Stimulated activated CD4-positive, alpha-beta T cell treated with anti-CD3 and anti-CD28 coated beads, Interleukin-15, amount 100 ng/mL, for 24 hours (primary cell): ENCODE measurements at places on chromosomes 16 and 17.

- no peak for DNase-seq
Observed at GRCh38 chr16:72940886-72941285, 107.0 kb downstream of the ZFHX3 start.

DNA sequence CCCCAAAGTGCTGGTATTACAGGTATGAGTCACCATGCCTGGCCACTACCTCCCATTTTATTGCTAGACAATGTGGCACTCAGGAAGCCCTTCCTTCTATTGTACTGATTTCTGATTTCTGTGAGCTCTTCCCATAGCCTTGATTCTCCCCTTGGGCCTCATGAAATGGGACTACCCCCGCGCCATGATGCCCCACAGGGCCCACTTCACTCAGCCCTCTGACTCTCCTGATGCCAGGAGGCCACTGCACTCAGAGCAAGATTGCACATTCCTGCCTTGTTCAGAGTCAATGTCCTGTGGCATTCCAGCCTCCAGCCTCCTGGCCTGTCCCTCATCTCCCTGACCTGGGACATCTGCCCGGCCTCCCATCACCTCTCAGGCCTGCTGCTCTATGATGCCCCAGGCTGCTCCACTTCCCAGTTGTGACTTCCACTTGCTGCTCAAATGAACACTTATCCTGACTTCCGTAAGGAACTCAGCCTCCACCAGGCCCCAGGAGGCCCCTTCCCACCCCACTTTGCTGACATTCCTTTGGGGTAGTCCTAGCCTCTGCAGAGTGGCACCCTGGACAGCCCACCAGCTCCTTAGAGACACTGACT is 66.6 kb upstream of the KSR1 start:
- no peak for DNase-seq

DNA sequence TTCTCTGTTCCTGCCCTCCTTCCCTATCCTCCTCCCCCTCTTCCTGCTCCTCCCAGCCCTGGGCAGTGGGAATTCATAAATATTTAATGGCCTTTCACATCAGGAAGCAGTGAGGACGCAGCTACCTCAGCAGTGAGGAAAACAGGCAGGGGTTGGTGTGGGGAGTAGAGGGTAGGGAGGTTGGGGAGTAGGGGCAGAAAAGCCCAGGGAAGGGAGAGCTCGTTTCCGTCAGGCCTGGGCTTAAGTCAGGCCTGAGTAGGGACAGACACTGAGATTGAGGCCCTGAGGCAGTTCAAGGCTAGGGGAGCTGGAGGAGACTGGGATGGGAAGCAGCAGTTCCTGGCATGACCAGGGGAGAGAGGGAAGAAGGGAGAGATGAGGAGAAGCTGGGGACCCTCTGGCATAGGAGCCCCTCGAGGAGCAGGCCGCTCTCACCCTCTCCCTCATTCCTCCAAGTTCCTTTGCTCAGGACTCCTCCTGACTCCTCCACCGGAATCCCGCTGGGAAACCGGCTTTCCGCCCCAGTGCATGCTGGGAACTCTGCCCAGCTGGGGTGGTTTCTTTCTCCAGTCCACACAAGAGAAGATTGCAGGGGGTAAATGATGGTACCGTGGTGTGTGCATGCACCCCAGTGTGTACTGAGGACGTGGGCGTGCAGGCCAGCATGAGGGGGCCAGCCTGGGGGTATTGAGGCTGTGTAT is 6.2 kb downstream of the SAMD14 start:
- no peak for DNase-seq

DNA sequence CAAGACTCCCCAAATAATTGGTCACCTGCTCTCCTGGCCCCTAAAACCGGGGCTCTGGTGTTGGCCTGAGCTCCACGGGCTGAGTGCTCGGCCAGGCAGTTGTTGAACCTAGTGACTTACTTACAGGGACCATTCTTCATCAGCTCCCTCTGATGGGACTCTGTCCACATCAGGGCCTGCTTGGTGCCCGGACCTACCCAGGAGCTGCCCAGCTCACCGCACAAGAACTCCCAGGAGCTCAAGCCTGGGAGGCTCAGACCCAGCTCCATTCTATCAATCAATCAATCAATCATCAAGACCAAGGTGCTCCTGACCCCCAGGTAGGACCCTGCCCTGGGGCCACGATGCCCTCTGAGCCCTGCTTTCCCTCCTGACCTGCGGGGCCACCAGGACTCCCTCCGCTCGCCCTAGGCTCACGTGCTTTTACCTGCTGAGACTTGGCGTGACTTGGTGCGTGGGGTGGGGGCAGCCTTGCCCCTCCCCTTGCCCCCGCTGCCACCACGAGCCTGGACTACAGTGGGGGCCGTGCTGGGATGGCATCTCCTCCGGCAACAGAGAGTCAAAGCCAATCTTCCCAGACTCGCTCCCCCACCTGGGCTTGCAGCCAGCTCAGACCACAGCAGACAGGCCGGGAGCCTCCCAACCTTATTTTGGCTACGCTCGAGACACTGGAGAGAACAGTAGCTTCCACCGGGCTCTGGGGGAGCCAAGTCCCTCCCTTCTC is 15.7 kb downstream of the IL34 start:
- DNase-seq: no peak

DNA sequence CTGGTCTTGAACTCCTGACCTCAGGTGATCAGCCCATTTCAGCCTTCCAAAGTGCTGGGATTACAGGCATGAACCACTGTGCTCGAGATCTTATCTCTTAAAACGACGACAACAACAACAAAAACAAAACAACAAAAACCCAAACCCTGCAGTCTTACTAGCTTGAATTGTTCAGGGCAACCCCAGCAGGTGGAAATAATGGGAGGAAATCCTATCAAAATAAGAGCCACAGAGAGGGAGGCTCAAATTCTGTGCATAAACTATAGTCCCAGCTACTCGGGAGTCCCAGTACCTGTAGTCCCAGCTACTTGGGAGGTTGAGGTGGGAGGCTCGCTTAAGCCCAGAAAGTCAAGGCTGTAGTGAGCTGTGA is 16.5 kb upstream of the ATP6V0A1 start:
- no peak for DNase-seq

- no peak for DNase-seq
Observed at GRCh38 chr16:3948378-3948995, 68.0 kb upstream of the CREBBP start.

DNA sequence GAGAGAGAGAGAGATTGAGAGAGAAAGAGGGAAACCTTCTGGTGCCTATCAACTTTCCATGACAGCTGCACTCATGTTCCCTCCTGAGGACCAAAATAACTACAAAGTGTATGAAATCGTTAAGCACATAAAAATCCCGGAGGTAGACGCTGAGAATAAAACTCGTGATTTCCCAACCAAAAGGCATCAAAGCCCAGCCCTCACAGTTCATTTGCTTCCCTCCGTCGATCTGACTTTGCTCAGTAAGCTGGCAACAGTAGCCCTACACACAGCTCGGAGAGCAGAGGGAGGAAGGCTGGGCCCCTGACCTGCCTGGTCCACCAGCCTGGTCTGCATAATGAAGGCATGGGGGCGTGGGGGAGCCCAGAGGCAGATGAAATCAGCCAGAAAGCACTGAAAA is 273.9 kb upstream of the ZFHX3 start:
- no peak for DNase-seq

GRCh38 chr16:78638371-78638770 is 538.9 kb downstream of the WWOX start:
- DNase-seq: no peak

DNA sequence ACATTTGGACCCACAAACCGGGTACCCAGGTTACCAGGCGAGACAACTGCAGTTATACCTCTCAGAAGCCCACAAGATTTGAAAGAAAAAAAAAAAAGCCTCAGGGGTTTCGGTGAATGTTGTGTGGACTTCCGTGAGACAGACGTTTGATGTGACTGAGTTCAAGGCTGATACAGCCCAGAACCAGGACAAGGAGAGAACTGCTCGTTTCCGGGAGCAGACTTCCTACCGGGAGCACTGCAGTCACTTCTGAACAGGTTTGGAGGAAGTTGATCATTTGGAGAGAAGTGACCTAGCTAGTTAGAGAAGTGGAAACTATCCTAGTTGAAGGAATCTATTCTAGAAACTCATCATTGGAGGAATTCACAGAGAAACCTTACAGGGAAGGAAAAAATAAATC is 847 bp downstream of the CKLF start:
- DNase-seq: peak; percentile 14

- DNase-seq: no peak
Observed at GRCh38 chr16:65200857-65201256, 79.0 kb upstream of the CDH11 start.

DNA sequence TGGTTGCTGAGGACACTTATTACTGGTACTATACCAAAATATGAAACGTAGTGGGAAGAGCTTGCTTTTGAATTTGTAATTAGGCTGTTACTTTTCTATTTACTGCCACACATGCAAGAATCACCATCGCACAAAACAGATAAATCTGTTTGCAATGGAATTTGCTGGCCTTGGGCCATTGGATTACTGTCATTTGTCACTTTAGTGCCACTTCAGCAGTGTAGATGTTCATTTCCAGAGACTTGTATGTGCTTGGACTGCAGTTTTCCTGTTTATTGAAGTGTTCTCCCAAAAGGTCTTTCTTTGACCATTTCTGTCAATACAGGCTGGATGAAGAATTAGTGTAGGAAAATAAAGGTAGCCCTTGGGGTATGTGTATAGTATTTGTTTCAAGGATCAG is 4.5 kb downstream of the USP10 start:
- no peak for DNase-seq

- no peak for DNase-seq
Observed at GRCh38 chr16:61780161-61780560, 256.1 kb downstream of the CDH8 start.

GRCh38 chr17:78438694-78439325 is 60.4 kb downstream of the PGS1 start:
- DNase-seq: no peak

- DNase-seq: peak; percentile 69
Observed at GRCh38 chr16:15650698-15651171, 690 bp downstream of the NDE1 start.

DNA sequence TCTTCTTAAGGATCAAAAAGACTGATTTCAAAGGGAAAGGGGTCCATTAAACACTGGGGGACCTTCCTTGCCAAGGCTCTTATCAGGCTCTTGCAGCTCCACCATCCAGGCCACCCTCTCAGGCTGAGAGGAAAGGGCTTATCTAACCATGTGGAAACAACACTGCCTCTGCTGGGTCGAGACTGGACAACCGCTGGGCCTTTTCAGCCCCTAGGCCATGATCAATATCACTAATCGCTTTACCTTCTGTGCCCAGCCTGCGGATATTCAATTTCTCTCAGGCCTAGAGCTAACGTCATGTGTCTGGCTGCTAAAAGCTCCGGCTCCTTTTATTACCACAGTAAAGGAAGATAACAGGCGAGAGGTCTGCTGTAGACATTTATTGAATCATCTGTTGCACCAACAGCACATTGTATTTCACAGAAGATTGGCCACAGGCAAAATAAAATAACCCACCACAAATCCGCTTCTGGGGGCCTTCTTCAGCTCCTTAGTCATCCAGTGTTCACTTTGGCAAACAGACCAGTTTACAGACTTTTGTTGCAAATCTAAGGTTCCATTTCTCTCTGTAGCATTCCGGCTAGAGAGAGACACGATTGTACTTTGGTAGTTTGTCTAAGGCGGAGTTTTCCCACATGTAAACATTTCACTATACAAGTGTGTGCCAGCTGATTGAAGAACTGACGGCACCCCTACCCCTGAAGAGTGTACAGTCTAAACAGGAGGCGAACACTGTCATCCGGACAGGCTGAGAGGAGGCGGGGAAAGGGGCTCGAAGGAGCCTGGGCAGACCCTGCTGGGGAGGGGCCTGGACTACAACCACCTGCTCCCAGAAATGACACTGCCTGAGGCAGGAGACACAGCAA is 13.9 kb downstream of the CYB561 start:
- DNase-seq: no peak

DNA sequence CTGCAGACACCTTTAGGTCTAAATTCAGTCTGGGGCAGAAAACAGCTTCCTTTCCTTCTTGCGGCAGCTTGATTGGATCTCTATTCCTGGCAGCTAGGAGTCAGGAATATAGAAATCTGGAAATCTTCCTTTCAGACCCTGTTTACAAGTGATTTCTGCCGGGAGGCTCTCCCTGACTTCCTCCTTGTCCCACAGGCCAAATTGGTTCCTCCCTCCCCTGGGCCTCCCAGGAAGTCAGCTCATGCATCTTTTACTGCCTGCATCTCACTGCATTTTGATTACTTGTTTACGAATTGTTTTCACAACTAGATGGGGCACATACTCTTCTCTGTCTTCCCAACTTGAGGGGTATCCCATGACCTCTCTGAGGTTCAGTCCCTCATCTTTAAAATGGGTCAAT is 206.3 kb downstream of the MAF start:
- no peak for DNase-seq

DNA sequence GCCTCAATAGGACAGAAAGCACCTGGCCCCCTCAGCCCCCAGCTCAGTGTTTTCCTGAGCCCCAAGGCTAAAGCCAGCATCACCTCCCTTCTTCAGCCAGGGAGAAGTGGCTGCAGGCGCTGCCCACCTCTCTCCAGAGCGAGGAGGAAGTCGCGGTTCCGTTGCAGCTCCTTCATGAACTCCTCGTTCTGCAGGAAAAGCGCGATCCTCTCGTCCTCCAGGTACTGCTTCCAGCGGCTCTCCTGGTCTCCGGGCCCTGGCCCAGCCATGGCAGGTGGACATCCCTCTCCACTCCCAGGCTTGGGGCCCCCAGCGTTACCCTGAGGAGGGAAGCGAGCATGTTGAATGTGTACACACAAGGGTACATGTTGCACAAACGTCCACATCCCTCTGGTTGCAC is 22.7 kb upstream of the MRPS23 start:
- DNase-seq: no peak

- DNase-seq: peak; percentile 64
Observed at GRCh38 chr17:1644493-1645206, 882 bp downstream of the SCARF1 start.

GRCh38 chr17:76682296-76682695 is 28.5 kb downstream of the MXRA7 start:
- no peak for DNase-seq

- DNase-seq: no peak
Observed at GRCh38 chr17:1181753-1182137, 2.0 kb upstream of the ABR start.

DNA sequence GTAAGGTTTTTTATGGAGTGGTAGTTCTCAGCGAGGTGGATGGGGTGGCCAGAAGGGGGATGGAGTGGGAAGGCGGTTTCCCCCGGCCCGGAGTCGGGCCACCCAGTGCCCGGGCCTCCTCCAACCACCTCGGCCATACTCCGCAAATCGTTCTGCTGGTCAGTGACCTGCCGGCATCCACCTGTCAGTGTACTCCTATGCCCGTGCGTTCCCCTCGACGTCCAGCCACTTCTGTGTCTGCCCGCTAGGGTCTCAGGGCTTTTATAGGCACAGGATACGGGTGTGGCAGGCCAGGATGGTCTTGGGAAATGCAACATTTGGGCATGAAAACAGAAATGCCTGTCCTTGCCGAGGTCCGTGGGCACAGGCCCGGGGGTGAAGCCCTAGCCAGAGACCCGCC is 19.3 kb upstream of the ASGR2 start:
- no peak for DNase-seq

DNA sequence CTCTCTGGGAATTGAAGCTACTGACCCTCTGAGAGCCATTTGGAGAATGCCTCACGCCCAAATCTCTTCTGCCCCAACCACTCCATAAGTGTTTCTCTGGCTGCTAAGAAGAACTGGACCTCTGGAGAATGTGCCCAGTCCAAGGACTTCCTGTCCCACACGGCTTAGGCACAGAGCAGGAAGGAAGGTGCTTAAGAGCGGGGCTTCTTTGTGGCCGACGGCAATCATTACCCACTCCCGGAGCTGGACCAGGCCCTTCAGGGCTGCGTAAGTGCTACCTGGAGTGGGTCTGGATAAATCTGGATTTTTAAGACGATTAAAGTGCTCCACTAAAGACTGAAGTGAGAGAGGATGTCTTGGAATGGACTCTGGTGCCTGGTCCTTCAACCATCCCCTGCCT is 1.8 kb downstream of the CCDC42 start:
- no peak for DNase-seq
